Pulmonary artery endothelial cell (primary cell): ENCODE measurements at places on chromosomes 11 and 22. TPM values are rescaled to one million over a fixed set of nuclear protein-coding genes. Genes with fewer than 3 reads are reported as not detected.

The CCDC87 gene
- 0.20 and 0.21 TPM in 2 replicates for total RNA-seq

The SLC22A8 gene
- total RNA-seq, result not detected in 2 replicates

GRCh38 chr11:112410325-112410724, 149.7 kb upstream of the PLET1 start:
- no peak for DNase-seq

GRCh38 chr22:42547562-42547961, 6.2 kb upstream of the SERHL2 start:
- DNase-seq, result no peak

- no peak for DNase-seq
Observed at GRCh38 chr22:43031617-43032016, 16.7 kb upstream of the PACSIN2 start.
